ENCODE measurements at places on chromosomes 2 and 18. TPM values are rescaled to one million over a fixed set of nuclear protein-coding genes. Genes with fewer than 3 reads are reported as not detected.

GRCh38 chr2:55001716-55002115 lies 48.5 kb downstream of the RTN4 start:
- DNase-seq = no peak

The ADRA2B gene
- total RNA-seq = not detected

The LDLRAD4 gene
- not detected for total RNA-seq

The COLEC11 gene
- total RNA-seq = 1.1 TPM

The IL36G gene
- not detected for total RNA-seq

- no peak for DNase-seq
These were observed 60.7 kb downstream of the RND3 start for GRCh38 chr2:150426724-150427123.
